ENCODE measurements at places on chromosomes 6 and 20. TPM values are rescaled to one million over a fixed set of nuclear protein-coding genes. Genes with fewer than 3 reads are reported as not detected.

The SLC22A1 gene
- total RNA-seq = 5.1 TPM

The PTCRA gene
- not detected for total RNA-seq

The TNNC2 gene
- not detected for total RNA-seq

The SLC17A3 gene
- not detected for total RNA-seq

The KCNQ5 gene
- 1.9 TPM for total RNA-seq

The OTOR gene
- total RNA-seq = not detected

The ECT2L gene
- 0.54 TPM for total RNA-seq

The MMP24 gene
- total RNA-seq = 2.3 TPM

The PREX1 gene
- 30.7 TPM for total RNA-seq

The POU5F1 gene
- 8,764 TPM for total RNA-seq

The RIPOR2 gene
- 27.8 TPM for total RNA-seq

The RSPH9 gene
- 3.5 TPM for total RNA-seq

GRCh38 chr6:1325461-1326309 lies 13.8 kb downstream of the FOXQ1 start:
- no peak for ATAC-seq

DNA sequence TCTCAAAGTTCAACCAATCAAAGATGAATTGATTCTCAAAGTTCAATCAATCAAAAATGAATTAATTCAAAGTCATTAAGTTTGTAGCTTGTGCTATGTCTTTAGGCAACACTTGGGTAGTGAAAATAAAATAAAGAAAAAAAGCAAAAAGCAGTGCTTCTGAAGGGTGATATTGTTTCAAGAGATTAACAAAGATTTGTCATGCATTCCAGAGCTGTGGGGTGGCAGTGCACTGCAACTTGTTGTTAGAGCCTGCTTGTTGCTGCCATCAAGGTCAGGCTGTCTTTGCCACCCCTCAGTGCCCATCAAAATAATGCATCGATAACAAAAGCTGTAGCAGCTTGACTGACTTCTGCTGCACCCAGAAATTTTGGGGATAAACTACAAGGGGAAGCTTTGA lies 128.6 kb downstream of the RNF144B start:
- no peak for ATAC-seq

DNA sequence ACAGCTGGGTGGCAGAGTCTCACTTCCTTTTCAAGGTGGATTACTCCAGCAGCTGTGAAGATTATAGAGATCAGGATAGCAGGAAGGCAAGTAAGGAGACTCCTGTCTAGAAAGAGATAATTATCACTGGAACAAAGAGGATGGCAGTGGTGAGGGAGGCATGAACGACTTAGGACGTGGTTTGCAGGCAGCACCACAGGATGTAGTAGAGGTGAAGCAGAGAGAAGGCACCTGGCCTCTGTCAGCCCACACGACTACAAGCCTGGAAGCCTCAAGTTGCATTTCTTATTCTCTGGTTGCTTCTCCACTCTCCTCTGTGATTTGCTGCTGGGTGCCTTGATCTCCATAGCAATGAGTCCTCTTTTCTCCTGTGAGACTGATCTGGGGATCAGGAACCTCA lies 62.7 kb downstream of the TSHZ2 start:
- no peak for ATAC-seq

GRCh38 chr20:31712112-31712553 lies 10.5 kb downstream of the BCL2L1 start:
- no peak for ATAC-seq

DNA sequence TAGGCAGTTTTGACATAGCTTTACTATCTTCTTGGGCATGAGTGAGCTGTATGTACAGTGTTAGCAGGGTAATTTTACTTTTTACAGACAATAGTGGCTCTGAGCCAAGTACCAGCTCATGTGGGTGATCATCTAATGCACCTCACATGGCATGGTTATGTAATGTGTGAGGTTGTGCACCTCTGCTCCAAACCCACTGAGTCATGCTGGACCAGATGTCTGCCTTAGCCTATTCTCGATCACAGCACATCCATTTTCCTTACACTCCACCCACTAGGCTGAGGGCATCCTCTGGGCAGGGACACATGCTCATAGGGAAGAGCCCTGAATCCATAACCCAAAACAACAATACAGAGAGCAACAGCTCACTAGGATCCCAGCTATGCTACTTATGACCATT lies 71.6 kb upstream of the FBXL4 start:
- no peak for ATAC-seq

GRCh38 chr20:31894980-31895675 lies 24.7 kb downstream of the TTLL9 start:
- no peak for ATAC-seq

GRCh38 chr6:90646940-90647339 lies 60.1 kb upstream of the MAP3K7 start:
- ATAC-seq = peak; percentile 37

GRCh38 chr6:139369568-139370282 lies 4.7 kb downstream of the CITED2 start:
- no peak for ATAC-seq

DNA sequence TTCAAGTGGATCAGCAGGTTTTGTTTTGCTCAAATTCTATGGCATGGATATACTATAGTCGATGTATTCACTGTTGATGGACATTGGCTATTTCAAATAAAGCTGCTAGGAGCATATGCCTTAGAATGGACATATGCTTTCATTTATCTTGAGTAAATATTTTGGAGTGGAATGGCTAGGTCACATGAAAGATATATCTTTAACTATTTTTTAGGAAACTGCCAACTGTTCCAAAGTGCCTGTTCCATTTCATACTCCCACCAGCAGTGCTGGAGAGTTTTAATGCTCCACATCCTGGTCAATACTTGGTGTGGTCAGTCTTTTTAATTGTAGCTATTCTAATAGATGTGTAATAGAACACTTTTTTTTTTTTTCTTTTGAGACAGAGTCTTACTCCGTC lies 81.1 kb upstream of the PIM1 start:
- ATAC-seq = no peak

- ATAC-seq = no peak
Measured at GRCh38 chr6:74879234-74879633, 326.6 kb downstream of the COL12A1 start.

DNA sequence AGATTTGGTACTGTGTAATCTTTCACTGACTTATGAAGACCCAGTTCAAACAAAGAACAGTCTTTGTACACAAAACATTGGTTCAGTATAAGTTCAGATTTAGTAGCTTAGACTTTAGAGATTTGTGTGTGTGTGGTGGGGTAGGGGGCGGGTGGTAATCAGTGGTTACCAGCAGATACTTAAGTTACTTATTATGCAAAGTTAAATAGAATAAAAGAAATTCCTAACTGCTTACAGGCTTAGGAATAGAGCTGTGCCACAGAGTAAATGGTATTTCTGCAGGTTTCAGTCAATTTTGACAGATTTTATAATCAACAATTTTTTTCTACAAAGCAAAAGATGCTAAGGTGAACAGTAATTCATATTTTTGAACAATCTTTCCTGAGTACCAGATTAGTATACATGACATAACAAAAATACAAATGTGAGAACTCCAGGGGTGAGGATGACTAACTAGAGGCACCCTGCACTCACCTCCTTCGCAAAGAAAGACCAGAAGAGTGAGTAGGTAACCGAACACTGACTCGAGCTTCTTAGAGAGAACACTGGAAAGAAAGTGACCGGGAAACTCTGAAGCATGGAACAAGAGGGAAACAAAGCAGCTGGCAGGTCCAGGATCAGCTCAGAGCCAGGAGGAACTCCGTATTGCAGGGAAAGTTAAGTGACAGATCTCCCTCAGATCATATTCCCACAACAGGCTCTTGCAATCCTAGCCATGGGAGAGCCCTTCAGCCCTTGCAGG lies 560.6 kb downstream of the COL12A1 start:
- no peak for ATAC-seq

GRCh38 chr6:15344192-15344519 lies 98.3 kb downstream of the JARID2 start:
- ATAC-seq = no peak

DNA sequence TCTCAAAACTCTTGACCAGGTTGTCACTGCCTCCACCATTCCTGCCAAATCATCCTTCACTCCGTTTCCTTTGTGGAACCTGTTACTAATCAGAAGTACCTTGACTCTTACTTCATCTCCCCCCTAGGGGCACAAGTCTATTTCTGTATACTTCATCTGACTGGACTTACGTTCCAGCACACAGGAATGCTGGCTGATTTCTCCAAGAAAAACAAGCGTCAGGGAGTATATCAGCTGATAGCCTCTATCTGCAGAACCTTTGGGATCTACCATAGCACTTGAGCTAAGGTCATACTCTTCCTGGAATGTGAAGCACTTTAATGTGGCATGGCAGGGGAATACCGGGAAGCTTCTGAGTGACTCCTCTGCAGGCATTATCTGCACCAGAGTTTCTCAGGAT lies 178.1 kb upstream of the MOCS1 start:
- ATAC-seq = no peak

GRCh38 chr20:62269871-62270270 lies 31.6 kb downstream of the OSBPL2 start:
- no peak for ATAC-seq

DNA sequence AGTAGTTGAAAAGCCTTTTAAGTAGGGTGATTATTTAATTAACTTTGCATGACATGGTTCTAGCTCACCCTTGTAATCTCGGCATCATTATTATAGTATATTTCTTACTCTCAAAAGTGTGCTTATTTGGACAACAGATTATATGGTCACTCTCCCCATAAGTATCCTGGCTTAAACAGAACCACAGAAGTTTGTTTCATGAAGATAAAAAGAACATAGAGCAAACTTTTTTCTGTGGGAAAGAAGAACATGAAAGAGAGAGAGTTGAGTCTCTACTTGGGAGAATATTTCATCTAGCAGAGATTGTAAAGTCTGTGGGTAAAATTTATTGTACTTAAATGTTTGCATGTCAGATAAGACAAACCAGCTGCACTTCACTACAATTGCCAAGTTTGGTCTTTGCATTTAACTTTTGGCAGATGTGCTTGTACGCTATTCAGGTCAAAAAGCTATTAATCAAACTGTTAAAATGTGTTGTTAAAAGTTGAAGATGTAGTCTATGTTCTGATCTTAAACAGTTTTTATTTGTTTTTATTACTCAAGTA lies 33.4 kb upstream of the PRIM2 start:
- no peak for ATAC-seq

DNA sequence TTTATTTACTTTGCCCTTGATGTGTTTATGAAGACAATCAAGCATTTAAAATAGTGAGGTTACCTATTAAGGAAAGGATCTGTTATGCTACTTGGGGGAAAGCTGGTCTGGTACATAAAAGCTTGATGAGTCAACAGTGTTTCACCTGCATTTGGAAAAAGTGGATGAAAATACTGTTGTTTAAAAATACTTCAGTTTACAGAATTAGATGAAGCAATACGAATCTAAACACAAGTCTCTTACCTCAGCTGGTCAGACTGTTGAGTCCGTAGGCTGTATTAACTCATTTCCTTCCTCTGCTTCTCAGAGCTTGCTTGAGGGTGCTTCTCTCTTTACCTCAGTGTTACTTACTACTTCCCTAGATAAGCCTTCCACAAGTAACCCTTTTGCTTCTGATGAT lies 36.1 kb downstream of the NKX2-4 start:
- ATAC-seq = no peak

DNA sequence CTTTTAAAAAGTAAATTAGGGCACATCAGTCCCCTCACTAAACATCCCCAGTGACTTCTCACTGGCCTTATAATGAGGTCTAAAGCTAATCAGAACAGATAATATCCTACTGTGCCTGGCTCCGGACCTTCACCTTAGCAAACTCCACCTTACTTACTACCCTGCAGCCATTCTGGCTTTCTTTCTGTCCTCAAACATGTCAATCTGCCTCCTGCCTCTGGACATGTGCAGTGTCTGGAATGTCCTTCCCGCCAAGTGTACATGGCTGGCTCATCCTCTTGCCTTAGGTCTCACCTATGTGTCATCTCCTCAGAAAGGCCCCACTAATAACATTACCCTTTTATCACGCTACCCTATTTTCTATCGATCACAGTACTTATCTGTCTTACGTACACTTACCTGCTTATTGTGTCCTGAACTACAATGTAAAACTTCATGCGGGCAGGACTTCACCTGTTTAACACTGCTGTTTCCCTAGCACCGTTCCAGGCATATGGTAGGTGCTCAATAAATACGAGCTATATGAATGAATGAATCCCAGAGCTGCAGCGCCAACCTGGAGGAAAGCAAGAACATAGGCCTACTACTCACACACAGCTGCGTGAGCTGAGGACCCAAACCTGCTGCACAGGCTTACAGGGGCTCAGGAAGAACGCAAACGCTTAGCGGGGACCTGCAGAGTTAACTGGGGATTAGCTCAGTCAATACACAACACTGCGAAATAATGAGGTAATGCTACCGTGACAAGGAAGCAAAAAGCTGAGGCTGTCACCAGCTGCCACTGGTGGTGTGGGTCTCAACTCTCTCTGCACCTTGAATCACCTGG lies 991 bp downstream of the UQCC2 start:
- ATAC-seq = no peak

- peak; percentile 87 for ATAC-seq
Measured at GRCh38 chr6:6678185-6678671, 89.7 kb downstream of the LY86 start.

DNA sequence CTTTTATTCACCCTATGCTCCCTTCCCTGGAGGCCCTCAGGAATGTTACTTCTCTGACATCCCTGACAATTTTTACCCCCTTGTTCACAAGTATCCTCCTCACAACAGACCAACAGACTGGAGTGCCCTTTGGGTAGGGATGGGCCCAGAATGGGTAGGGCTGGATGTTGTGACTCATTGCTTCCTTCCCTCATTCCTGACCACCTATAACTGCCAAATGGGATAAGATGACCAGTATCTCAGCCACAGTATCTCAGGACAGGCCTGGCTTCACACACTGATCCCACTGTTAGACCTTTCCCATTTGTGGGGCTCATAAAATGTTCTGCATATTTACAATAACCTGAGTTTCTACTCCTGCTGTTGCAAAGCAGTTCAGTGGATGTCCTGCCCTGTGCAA lies 223.0 kb upstream of the LRFN2 start:
- ATAC-seq = no peak

DNA sequence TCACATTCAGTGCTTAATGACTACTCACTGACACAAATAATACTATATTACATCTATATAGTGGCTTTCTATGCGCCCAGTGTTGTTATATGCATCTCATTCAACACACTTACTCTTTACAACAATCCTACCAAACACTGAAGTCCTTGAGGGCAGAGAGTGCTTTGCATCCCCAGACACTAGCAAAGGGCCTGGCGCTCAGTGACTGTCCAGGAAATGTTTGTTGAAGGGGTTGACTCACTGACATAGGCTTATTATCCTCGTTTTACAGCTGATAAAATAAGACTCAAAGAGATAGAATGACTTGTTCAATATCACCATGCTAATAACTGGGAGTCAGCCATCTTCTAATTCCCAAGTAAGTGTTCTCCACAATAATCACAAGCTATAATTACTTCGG lies 163.3 kb downstream of the ARHGAP18 start:
- ATAC-seq = no peak

DNA sequence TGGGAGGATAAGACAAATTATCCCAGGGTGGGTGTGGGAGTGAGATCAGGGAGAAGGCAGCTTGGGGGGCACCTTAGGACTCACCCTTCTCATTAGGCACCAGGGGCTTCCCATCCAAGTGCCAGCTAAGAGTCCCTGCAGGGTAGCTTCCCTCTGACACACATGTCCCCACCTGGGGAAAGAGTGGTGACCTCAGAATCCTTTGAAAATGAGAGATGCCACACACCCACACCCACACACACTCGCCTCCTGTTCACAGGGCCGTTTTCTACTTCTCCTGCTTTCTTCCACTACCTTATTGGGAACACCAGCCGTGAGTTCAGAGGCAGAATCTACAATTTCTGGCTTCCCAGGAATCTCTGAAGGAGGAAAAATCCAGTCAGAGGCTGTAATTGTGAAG lies 1.0 kb downstream of the AGER start:
- ATAC-seq = no peak

- no peak for ATAC-seq
Measured at GRCh38 chr6:87623248-87623647, 33.3 kb downstream of the ORC3 start.

Data from motor neuron (in vitro differentiated cells).